ENCODE measurements at places on chromosomes 2 and 18. TPM values are rescaled to one million over a fixed set of nuclear protein-coding genes. Genes with fewer than 3 reads are reported as not detected.

DNA sequence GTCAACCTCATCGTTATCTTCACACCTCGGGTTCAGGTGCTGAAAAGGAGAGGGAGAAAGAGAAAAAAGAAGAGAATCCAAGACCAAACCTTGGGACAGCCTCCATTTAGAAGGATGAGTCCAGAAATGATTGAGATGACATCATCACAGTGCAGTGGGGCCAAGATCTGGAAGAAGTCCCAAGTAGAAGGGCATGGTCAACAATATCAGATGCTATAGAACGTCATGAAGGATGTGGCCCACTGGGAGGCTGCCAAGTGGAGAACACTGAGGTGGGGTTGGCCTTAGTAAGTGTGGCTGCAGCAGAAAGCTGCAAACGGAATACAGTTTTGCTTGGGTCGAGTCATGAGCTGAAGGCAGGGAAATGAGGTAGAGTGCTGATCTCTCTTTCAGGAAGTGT, 91.1 kb upstream of the FZD7 start:
- no peak for DNase-seq

- no peak for DNase-seq
Observed at GRCh38 chr2:25690058-25690457, 16.7 kb upstream of the DTNB start.

DNA sequence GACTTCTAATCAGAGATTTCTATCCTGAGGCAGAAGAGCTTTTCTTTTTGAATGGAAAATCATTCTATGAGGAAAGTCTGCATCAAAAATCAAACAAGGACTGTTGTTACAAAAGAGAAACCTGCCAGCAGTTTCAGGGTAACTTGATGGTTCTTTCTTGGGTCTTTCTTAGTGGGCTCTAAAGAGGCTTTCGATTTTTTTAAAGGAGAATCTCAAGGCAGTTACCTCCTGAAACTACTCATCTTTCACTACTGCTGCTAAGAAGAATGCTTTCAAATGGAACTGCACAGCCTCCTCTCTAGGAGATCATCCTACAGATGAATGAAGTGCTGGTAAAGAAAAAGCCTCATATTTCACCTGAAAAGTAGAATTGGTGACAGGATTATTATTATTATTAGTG, 272.3 kb downstream of the ERBB4 start:
- no peak for DNase-seq

GRCh38 chr18:57737400-57738060, 65.6 kb downstream of the ATP8B1 start:
- peak; percentile 16 for DNase-seq

- DNase-seq = no peak
Observed at GRCh38 chr2:212194396-212194795, 344.2 kb downstream of the ERBB4 start.

DNA sequence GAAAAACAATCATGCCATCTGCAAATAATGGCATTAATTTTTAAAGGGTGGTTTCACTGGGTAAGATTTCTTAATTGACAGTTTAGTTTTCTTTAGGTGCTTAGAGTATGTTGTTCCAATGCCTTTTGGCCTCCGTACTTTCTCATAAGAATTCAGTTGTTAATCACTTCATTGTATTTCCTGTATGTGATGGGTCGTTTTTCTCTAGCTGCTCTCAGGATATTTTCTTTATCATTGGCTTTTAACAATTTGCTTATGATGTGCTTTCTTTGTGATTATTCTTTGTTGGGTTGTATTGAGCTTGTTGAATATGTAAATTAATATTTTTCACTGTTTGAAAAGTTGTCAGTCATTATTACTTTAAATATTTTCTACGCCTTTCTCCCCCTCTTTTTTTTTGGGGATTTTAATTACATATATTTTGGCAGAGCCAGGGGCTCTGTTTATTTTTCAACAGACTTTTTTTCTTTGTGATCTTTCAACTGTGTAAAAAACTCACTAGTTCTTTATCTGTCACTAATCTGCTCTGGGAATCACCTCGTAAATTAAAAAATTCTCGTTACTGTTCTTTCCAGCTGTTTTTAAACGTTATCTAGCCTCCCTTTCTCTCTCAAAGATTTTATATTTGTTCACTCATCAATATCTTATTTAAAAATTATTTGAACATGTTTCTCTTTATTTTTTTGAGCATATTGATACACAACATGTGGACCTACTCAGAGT, 56.2 kb upstream of the IL1R1 start:
- no peak for DNase-seq

- DNase-seq = peak; percentile 8
Observed at GRCh38 chr2:69994166-69994565, 32.7 kb upstream of the ASPRV1 start.

DNA sequence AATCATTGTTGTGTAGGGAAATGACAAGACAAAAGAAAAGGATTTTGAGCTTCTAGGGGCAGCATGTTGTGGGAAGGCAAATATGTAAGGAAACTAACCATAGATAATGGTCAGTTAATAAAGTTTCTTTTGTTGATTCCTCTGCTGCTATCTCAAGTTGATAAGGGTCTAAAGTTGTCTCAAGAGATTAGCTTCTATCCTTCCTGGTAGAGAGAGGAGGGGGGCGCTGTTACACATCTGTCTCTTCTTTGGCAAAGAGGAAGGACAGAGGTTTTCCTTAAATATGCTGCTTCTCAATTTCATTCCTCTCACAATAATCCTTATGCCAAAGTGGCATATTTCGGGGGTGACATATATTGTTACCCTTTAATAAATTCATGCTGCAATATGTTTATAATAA, 944.0 kb downstream of the DPP10 start:
- no peak for DNase-seq

GRCh38 chr2:74399785-74400184, 19.7 kb upstream of the DCTN1 start:
- DNase-seq = no peak

DNA sequence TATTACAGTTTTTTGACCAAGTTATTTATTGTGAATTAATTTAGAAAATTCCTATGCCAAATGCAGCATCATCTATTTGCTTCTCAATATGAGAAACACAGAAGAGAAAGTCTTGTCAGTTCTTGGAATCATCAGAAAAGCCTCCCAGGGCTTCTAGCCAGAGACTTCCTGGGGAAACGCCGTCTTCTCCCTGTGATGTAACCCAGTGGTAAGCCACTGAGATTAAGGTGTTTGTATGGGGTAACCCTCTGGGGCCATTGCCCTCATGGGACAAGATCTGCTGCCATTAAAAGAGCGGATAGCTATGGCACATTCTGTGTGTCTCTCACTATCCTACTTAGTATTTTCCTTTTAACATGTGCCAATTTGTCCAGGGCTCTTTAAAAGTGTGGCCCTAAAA, 28.0 kb downstream of the ANKRD29 start:
- DNase-seq = no peak

DNA sequence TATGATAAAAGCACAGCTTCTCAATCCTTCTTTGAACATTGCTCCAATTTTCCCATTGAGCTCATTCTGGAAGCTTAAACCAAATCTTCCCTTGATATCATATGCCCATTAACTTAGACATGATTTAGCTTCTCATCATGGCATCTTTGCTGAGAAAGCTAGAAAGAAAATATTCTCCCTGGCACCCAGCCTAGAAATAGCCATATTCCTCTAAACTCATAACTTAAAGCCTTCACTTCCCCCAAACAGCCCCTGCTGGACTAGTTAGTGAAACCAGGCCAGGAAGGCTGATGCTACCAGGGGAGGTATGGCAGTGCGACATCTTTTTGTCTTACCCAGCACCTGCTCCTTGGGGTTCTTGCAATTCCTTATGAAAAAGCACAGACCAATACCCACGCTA, 4.3 kb downstream of the AAK1 start:
- no peak for DNase-seq

GRCh38 chr2:73006969-73007710, 64.4 kb downstream of the SFXN5 start:
- DNase-seq = no peak

GRCh38 chr2:54867457-54867856, 144.0 kb downstream of the EML6 start:
- DNase-seq = no peak

GRCh38 chr2:161586517-161587167, 37.6 kb upstream of the SLC4A10 start:
- DNase-seq = no peak

DNA sequence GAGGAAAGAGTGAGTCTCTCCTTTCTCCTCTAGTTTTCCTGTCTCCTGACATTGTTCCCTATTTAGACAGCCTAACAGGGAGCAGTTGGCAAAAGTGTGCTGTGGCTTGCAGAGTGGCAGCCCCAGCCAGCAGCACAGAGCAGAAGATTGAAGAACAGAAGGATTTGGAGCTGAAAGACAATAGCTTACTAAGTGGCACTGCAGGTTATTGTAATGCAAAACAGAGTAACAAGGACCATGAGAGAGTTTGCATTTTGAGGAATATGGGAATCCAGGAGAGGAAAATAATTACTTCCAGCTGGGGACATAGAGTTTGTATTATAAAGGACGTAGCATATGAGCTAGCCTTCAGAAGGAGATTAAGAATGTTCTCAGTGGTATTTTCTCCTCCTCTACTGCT, 342.4 kb downstream of the AKAIN1 start:
- no peak for DNase-seq

DNA sequence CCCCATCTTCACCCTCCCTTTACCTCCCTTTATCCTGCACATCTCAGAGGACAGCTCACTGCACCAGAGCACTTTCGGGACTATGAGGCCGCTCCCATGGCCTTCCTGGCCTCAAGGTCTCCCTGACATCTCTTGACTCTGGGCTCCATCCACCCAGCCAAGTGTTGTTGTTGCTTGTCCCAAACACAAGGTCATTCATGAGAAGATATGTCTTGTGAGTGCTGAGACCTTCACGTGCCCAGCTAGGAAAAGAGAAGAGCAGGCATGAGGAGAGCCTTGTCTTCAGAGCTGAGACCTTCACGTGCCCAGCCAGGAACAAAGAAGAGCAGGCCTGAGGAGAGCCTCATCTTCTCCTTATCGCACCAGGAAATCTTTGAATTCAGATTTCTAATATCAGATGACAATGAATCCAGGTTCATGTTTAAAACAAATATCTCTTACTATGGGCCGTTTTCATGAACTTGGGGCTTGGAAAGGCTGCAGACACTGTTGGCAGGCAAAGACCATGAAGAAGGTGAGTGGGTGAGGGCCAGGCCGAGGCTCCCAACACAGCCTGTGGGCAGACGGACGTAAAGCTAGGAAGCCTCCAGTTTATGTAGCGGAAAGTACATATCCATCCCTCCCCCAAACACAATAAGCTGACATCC, 256.1 kb downstream of the NDUFA10 start:
- DNase-seq = no peak

DNA sequence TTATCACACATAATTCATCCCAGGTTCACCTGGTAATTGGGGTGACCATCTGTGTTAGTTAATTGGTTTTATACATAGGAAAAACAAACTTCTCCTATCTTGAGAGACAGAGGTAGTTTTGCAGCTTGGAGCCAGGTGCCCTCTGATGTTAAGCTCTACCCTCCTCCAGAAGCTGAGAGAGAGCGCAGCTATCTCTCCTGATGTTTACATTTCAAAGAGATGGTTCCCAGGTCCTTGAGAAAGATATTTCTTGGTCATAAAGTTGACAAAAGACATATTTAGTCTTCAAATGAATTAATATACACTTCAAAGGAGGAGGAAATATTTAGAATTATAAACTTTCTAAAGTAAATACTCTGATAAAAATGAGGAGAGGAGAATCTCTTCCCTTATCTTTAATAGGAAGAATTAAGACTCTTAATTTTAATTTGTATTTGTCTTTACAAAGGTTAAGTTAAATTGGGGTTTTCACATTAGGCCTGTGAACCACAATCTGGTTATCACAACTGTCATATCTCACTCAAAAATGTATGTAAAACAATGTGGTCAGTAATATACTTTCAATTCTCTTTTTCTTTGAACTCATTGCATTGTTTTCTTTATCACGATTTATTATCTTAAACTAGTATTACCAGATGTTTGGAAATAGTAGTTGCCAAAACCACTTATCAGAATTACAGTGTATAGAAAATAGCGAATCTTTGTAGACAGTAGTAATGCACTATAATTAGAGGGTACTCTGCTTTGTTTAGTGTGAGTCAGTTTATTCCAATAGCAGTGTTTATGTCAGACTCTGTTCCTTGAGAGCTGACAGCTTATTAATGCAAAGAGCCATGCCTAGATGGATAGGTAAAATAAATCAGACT, 26.8 kb downstream of the SERPINB4 start:
- DNase-seq = no peak

GRCh38 chr2:35794796-35795450, 560.7 kb upstream of the CRIM1 start:
- no peak for DNase-seq

GRCh38 chr2:241157841-241158545, 7.7 kb downstream of the PPP1R7 start:
- no peak for DNase-seq

DNA sequence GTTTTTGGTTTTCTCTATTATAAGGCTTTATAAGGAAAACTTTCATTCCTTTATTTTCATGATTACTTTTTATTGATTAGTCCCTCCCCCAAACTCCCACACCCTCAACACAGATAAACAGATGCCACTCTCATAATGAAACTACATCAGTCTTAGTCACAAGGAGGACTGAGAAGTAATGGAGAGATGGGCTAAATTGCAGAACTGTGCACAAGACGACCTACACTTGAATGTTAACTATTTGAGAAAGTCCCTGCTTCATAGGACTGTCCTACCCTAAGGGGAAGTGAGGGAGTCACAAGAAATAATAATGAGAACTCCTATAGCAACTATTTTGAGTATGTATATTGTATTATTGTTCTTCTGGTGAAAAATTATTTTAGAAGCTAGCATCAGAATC, 360.8 kb downstream of the RBM43 start:
- no peak for DNase-seq

DNA sequence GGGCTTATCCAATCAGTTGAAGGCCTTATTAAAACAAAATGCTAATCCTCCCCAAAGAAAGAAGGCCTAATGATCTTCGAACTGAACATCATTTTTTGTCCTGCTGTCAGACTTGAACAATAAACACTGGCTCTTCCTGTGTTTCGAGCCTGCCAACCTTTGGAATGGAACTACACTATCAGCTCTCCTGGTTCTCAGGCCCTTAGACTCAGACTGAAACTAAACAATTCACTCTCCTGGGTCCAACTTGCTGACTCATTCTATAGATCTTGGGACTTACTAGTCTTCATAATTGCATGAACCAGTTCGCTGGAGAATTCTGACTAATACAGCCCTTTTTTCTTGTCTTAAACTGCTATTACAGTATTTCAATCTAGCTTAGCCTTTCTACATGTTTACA, 235.2 kb downstream of the LNPK start:
- DNase-seq = no peak

GRCh38 chr2:39708003-39708402, 42.3 kb downstream of the TMEM178A start:
- DNase-seq = no peak

The ACTG2 gene
- total RNA-seq = 16.2 TPM

The RTKN gene
- total RNA-seq = 90.3 TPM

The OR6B2 gene
- total RNA-seq = 5.7 TPM

The CDK15 gene
- total RNA-seq = 1.1 TPM

The TUBA4A gene
- 24.6 TPM for total RNA-seq

The DYNAP gene
- total RNA-seq = not detected

The ANKMY1 gene
- total RNA-seq = 14.2 TPM

The POTEJ gene
- not detected for total RNA-seq

The SELENOI gene
- total RNA-seq = 22.2 TPM

The EML6 gene
- total RNA-seq = 18.0 TPM

The PLA2R1 gene
- total RNA-seq = 19.4 TPM

All from tibial nerve (tissue), 4 donors.